ENCODE measurements at places on chromosomes 5 and 9.

DNA sequence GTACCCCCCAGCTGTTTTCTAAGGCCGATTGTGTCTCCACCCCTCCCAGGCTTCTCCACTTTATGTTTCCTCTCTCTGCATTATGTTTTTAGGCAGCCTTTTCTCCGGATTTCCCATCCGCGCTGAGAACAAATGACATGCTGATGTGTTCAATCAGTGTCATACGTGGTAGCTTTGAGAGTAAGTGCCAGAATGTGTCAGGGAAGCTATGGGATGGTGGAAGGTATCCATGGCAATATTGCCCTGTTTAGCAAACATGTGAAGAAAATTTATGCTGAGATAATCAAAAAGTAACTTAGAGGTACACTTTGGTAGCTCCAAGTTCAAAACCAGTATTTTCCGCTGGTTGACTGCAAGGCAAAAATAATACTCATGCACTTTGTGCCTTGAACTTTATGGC, 36.6 kb upstream of the LECT2 start:
- no peak for DNase-seq

- no peak for DNase-seq
Measured at GRCh38 chr5:159203351-159203750, 6.0 kb downstream of the RNF145 start.

DNA sequence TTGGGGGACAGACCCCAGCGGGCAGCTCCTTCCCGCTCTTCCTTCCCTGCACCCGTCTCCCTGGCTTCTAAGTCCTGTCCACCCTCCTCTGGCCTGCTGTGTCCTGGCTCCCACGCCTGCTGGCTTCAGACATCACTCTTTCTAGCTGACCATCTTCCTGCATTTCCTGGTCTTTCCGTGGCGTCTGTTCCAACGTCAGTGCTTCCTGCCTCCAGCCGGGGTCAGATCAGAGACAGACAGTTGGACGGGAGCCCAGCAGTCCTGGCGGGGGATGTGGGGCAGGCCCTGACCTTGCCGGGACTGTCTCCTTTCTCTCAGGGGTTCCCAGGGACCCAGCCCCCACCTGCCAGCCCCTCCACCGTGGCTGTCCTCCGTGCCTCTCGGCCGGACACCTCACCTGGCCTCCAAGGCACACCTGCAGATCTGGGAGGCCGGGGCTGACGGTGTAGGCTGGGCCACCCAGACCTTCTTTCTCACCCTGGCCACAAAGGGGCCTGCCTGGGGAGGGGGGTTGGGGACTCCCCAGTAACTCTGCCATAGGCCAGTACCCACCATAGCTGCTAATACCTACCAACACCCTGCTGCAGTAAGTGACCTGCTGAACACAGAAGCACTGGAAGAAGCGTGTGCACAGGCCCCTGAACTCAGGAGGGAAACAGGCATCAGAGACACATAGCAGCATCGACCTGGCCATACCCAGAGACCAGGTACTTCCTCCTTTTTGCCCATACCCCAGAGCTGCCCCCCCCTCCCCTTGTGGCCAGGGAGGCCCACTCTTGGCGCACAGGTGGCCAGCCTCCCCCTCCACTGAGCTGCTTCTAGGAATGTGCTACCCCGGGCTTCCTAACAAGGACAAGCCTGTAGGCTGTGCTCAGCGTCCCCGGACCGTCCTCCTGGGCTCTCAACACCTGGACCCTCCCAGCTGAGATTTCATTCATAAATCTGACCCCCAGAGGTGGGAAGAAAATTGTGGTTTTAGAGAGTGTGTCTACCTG, 5.1 kb downstream of the NRARP start:
- no peak for DNase-seq

DNA sequence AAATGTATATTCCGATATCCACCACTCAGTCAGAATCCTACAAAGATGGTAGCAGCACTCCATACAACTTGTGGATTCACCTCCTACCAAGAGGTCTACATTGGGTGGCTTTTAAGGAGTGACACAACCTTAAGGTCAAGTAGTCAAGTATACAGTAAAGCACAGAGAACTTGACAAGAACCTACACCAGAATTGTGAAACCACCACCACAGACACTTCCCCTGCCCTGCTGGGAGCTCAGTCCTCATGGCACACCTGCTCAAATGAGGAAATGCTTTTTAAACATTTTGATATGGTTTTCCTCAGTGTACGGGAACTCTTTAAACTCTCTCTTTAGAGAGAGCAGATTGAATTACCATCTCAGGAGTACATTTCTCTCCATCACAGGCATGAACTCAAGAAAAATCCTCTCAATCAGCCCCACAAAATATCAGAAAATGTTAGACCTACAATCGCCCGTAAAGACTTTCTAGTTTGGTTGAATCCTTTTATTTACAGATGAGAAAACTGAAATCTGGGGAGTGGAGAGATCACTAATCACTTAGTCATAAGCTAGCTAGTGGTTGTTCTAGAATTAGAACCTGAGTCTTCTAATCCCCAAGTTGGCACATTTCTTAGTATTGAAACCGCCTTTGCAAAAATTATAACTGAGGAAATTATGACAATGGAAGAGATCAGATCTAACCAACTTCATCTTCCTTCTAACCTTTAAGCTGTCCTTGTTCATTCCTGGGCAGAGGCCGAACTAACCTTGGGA, 38.5 kb upstream of the NR4A3 start:
- no peak for DNase-seq

DNA sequence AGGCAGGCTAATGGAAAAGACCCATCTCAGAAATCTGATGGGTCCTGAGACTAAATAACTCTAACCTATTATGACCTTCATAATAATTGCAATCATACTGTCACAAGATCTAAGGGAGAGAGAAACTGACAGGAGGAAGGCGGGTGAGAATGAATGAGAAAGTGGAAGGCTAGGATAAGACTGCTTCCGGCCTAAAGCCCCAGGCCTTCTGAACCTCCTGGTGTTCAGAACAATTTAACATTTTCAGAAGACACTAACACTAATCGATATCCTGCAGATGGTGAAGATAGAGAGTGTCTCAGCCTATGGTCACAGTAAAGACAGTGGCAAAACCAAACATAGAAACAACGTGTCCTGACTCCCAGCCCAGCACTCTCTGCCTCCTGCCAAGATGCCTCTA, 1.2 kb downstream of the RPS14 start:
- no peak for DNase-seq

- DNase-seq, result no peak
Measured at GRCh38 chr5:40909264-40909663, at the start of gene C7. C7 (plus strand) TSS chr5:40909497; CDS start chr5:40909611, 114 bp downstream.

DNA sequence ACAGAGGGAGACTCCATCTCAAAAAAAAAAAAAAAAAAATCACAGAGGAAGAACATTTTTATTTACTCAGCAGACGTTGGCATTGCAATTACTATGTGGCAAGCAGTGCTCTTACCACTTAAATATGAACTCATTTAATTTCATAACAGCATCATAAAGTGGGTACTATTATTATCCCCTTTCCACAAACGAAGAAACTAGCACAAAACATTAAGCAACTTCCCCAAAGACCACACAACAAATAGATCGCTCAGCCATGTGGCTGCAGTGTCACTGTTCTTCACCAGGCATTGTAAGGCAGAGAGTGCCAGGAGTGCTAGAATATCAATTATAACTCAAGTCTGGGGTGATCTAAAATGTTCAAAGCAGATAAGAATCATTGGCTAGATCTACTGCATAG, 69.8 kb upstream of the PLPP6 start:
- no peak for DNase-seq

- no peak for DNase-seq
Measured at GRCh38 chr9:33289936-33290246, 425 bp upstream of the NFX1 start.

GRCh38 chr9:124146031-124146561, 111.7 kb upstream of the NEK6 start:
- no peak for DNase-seq

DNA sequence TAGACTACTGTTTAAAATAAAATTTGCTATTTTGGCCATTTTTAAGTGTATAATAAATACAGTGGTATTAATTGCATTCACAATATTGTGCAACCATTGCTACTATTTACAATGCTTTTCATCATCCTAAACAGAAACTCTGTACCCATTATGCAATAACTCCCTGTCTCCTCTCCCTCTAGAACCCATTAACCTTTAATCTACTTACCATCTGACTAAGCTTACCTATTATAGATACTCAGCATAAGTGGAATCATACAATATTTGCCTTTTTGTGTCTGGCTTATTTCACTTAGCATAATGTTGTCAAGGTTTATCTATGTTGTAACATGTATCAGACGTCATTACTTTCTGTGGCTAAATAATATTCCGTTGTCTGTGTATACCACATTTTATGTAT, 25.9 kb downstream of the CD14 start:
- DNase-seq, result no peak

DNA sequence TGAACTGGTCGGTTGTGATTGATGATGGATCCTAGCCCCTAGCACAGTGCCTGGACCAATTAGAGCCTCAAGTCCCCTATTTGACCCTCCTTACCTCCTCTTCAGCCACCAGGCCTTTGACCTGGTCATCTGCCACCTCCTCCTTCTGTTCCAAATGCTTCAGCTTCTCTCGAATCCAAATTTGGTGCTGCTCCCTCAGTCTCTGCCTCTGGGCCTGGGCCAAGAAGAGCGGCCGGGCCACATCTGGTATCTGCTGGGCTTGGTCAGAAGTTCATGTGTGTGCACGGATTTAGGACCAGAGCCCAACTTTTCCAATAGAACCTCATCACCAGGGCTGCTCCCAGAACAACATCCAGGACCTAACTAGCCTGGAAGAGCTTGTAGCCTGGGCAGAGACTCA, 6.5 kb downstream of the SLC35A4 start:
- no peak for DNase-seq

GRCh38 chr5:139382807-139383206, 290 bp downstream of the SLC23A1 start:
- DNase-seq, result no peak

DNA sequence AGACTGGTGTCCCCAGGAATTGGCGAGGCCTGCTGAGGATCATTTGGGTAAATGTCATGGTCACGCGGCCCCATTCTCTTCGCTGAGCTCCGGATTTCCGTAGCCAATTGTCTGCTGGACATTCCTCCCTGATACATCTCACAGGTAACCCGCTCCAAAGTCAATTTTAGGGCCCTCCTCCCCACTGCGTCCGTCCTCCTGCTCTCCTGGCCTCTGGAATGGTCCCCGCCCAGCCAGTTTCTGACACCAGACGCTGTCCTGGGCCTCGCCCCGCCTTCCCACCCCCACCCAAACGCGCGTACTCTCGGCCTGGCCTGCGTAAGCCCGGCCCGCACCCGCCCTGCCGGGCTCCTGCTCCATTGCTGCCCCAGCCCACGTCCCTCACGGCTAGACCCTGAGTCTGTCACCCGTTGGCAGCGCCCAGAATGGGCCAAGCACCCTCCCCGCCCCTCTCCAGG, 202.0 kb downstream of the AUH start:
- no peak for DNase-seq

GRCh38 chr5:142192286-142193113, 83.9 kb downstream of the NDFIP1 start:
- DNase-seq, result no peak

DNA sequence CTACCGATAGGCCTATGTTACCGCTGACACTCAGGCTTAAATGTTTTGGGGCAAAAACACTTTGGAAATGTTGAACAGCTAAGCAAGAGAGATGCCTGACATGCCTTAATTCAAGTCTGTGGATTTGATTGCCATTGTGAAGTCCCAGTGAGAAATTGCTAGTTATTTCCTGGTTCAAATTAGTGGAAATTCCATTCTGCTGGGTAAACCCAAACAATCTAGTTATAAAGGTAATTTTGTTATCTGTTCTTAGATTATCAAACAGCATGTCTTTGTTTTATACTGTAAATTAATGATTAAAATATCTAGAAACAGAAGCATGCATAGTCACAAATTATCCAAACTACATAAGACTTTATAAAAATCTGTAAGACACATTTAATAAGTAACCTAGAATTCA, 96.6 kb downstream of the PJA2 start:
- no peak for DNase-seq

GRCh38 chr9:93624431-93624834, 48.0 kb downstream of the PHF2 start:
- DNase-seq, result no peak

GRCh38 chr9:104456831-104457230, 47.2 kb upstream of the OR13F1 start:
- no peak for DNase-seq

- no peak for DNase-seq
Measured at GRCh38 chr5:16776611-16777251, 159.4 kb downstream of the MYO10 start.

- DNase-seq, result no peak
Measured at GRCh38 chr5:117623042-117623805, 1048.6 kb upstream of the SEMA6A start.

GRCh38 chr5:149932445-149933350, 11.9 kb downstream of the PDE6A start:
- no peak for DNase-seq

- no peak for DNase-seq
Measured at GRCh38 chr9:2802494-2802921, 41.4 kb downstream of the PUM3 start.

GRCh38 chr5:176610435-176610773, 448 bp upstream of the GPRIN1 start:
- no peak for DNase-seq

- no peak for DNase-seq
Measured at GRCh38 chr5:170440771-170441392, 51.7 kb upstream of the KCNMB1 start.

DNA sequence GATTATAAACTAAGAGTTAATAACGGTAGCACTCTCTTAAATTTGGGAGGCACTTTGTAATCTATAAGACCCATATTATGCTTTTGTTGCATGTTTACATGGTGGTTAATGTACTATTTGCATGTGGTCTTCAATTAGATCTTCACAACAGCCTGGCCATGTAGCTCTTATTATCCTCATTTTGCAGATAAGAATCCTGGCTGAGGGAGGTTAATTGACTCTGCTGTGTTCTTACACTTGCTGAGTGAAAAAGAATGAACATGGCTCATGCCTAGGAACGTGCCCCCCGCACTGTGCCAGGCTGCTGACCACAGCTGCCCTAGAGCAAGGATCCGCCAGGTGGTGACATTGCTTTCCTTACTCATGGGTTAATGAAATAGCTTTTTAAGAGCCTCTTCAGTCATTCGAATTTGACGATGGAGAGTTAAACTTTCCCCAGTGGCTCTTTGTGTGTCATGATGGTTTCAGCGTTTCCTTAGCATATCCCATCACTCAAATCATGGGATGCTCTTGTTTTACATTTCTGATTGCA, 97.9 kb downstream of the CDH6 start:
- DNase-seq, result no peak

DNA sequence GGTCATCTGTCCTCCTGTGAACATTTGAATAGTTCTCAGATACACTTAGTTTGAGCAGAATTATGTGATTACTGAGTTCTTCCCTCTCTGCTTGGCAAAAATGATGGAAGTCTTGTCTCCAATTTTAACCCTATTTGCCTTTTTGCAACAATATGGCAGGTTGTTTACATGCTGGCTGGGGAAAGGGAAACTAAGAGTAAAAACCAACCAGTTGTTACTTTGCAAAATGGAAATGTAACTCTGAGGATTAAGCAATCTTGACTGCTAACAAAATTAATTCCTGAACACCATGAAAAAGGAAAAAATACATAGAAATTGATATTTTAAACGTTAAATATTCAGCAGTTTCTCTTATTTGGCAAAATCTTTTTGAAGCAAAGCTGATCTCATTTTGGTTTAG, 11.1 kb downstream of the SIT1 start:
- no peak for DNase-seq

- peak; percentile 55 for DNase-seq
Measured at GRCh38 chr9:91033797-91034196, 232.2 kb downstream of the SYK start.

Measured in activated CD4-positive, alpha-beta T cell treated with anti-CD3 and anti-CD28 coated beads, Interleukin-2, amount 50 U/mL, for 24 hours (primary cell).